ENCODE measurements at places on chromosomes 5 and 9. TPM values are rescaled to one million over a fixed set of nuclear protein-coding genes. Genes with fewer than 3 reads are reported as not detected.

- peaks cover 32% of the 10 kb centered on the region for H3K4me1 ChIP-seq
- peaks cover 37% of the 10 kb centered on the region for H3K36me3 ChIP-seq
- DNase-seq, result no peak
- H3K27me3 ChIP-seq, result no peaks in the 10 kb centered on the region
- H3K27ac ChIP-seq, result peak overlapping the region; percentile 70
- H3K4me3 ChIP-seq, result peak overlapping the region; percentile 71
These were observed 31.1 kb downstream of the IL4 start for GRCh38 chr5:132704875-132705274.

- peaks cover 6% of the 10 kb centered on the region for H3K27me3 ChIP-seq
- no peak for DNase-seq
- H3K4me1 ChIP-seq, result no peaks in the 10 kb centered on the region
- H3K27ac ChIP-seq, result no peak overlapping the region
- no peak overlapping the region for H3K4me3 ChIP-seq
- no peaks in the 10 kb centered on the region for H3K36me3 ChIP-seq
These were observed 22.4 kb downstream of the S1PR3 start for GRCh38 chr9:89013660-89014059.

- H3K4me3 ChIP-seq, result no peak overlapping the region
- peaks cover 4% of the 10 kb centered on the region for H3K36me3 ChIP-seq
- peaks cover 15% of the 10 kb centered on the region for H3K4me1 ChIP-seq
- DNase-seq, result no peak
These were observed 133.1 kb downstream of the PIK3R1 start for GRCh38 chr5:68348447-68349222.

- H3K27ac ChIP-seq, result no peak overlapping the region
- H3K4me3 ChIP-seq, result no peak overlapping the region
- H3K27me3 ChIP-seq, result peaks cover 9% of the 10 kb centered on the region
- DNase-seq, result no peak
- no peaks in the 10 kb centered on the region for H3K4me1 ChIP-seq
These were observed 78.3 kb upstream of the SEMA6A start for GRCh38 chr5:116652903-116653302.

GRCh38 chr9:108845507-108845906 lies 10.3 kb downstream of the ACTL7B start:
- peaks cover 9% of the 10 kb centered on the region for H3K4me1 ChIP-seq
- no peak for DNase-seq
- H3K27ac ChIP-seq, result no peak overlapping the region
- H3K4me3 ChIP-seq, result no peak overlapping the region

- H3K27me3 ChIP-seq, result no peaks in the 10 kb centered on the region
- H3K36me3 ChIP-seq, result no peaks in the 10 kb centered on the region
- peak overlapping the region; percentile 23 for H3K4me3 ChIP-seq
- H3K4me1 ChIP-seq, result peaks cover 55% of the 10 kb centered on the region
These were observed 40.5 kb downstream of the ALG2 start for GRCh38 chr9:99181206-99181605.

DNA sequence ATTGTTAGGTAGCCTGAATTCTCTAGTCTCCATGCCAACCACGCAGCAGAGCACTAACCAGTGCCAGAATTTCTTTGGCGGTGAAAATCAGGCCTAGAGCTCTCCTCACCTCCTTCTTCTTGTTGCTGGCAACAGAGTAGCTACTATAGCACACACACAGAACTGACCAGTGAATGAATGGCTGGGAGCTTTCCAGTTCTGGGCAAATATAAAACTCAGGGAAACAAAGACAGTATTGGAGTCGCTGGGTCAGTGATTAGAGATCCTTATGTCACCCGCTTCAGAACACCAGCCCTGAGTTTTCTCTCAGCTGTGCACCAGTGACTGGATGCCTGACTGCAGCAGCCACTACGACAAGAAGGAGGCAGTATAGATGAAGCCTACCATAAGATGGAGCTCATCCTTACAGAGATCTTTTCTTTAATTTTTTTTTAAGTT lies 26.9 kb upstream of the FEM1C start:
- DNase-seq, result no peak
- no peak overlapping the region for H3K27ac ChIP-seq
- no peak overlapping the region for H3K4me3 ChIP-seq
- no peaks in the 10 kb centered on the region for H3K36me3 ChIP-seq
- no peaks in the 10 kb centered on the region for H3K4me1 ChIP-seq
- peaks cover 15% of the 10 kb centered on the region for H3K27me3 ChIP-seq

- no peak overlapping the region for H3K27ac ChIP-seq
- no peak for DNase-seq
- no peaks in the 10 kb centered on the region for H3K36me3 ChIP-seq
These were observed 23.4 kb downstream of the DMRTA1 start for GRCh38 chr9:22469928-22470544.

GRCh38 chr9:107046692-107047091 lies 183.7 kb downstream of the ZNF462 start:
- no peak for DNase-seq
- H3K4me3 ChIP-seq, result no peak overlapping the region
- H3K36me3 ChIP-seq, result no peaks in the 10 kb centered on the region
- no peaks in the 10 kb centered on the region for H3K4me1 ChIP-seq
- H3K27ac ChIP-seq, result no peak overlapping the region

- no peaks in the 10 kb centered on the region for H3K27me3 ChIP-seq
- no peak overlapping the region for H3K27ac ChIP-seq
- H3K4me1 ChIP-seq, result no peaks in the 10 kb centered on the region
- DNase-seq, result no peak
These were observed 386.1 kb downstream of the NTRK2 start for GRCh38 chr9:85055506-85056202.

- H3K4me1 ChIP-seq, result peaks cover 2% of the 10 kb centered on the region
- no peaks in the 10 kb centered on the region for H3K27me3 ChIP-seq
- peaks cover 2% of the 10 kb centered on the region for H3K36me3 ChIP-seq
- H3K4me3 ChIP-seq, result no peak overlapping the region
These were observed 110.1 kb downstream of the MED27 start for GRCh38 chr9:131969469-131969989.

- H3K27ac ChIP-seq, result no peak overlapping the region
- no peak for DNase-seq
- no peaks in the 10 kb centered on the region for H3K36me3 ChIP-seq
- no peaks in the 10 kb centered on the region for H3K4me1 ChIP-seq
These were observed 79.6 kb downstream of the PDE4D start for GRCh38 chr5:59813761-59814536.

- DNase-seq, result no peak
- peaks cover 25% of the 10 kb centered on the region for H3K4me1 ChIP-seq
- peak overlapping the region; percentile 96 for H3K27ac ChIP-seq
- peak overlapping the region; percentile 94 for H3K4me3 ChIP-seq
- H3K36me3 ChIP-seq, result peaks cover 12% of the 10 kb centered on the region
These were observed 988 bp downstream of the GFM2 start for GRCh38 chr5:74765929-74766328.

GRCh38 chr5:169910393-169910792 lies 69.9 kb downstream of the INSYN2B start:
- H3K27me3 ChIP-seq, result no peaks in the 10 kb centered on the region
- no peak for DNase-seq
- no peak overlapping the region for H3K4me3 ChIP-seq
- H3K4me1 ChIP-seq, result no peaks in the 10 kb centered on the region

- no peak for DNase-seq
- peaks cover 2% of the 10 kb centered on the region for H3K27me3 ChIP-seq
- no peak overlapping the region for H3K27ac ChIP-seq
These were observed 83.9 kb upstream of the CXCL14 start for GRCh38 chr5:135662683-135663082.

DNA sequence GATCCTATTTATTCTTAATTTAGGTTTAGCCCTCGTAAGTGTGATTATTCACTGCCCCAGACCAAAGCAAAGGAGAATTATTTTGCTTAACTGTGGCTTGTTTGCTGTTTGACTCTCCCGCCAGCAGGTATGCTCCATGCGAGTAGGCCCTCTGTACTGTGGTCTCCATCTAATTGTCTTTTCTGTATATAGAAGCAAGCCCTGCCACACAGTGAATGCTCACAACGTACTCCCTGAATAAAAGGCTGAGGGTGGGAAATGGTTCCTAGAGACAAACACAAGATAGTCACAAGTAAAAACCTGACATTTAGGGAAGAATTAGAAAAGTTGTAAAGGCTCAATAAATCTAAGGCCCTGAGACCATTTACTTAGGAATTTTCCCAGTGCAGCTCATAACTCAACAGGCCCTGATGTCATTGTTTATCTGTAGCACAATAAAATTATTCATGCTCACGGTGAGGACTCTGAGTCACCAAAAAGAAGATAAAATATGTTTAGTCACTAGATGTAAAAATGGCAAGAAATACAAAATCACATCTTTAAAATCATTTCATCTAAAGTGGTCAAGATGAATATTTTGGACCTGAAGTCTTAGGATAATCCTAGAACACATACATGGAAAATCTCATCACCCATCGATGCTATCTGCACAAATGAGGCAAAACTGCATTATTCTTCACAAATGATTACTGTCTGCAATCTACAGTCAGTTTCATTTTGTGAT lies 473.2 kb downstream of the ENC1 start:
- H3K4me3 ChIP-seq, result no peak overlapping the region
- DNase-seq, result no peak
- no peaks in the 10 kb centered on the region for H3K4me1 ChIP-seq
- H3K27me3 ChIP-seq, result peaks cover 6% of the 10 kb centered on the region
- no peak overlapping the region for H3K27ac ChIP-seq
- no peaks in the 10 kb centered on the region for H3K36me3 ChIP-seq

- H3K4me1 ChIP-seq, result peaks cover 4% of the 10 kb centered on the region
- no peaks in the 10 kb centered on the region for H3K27me3 ChIP-seq
These were observed 34.0 kb downstream of the DAPK1 start for GRCh38 chr9:87531370-87532295.

DNA sequence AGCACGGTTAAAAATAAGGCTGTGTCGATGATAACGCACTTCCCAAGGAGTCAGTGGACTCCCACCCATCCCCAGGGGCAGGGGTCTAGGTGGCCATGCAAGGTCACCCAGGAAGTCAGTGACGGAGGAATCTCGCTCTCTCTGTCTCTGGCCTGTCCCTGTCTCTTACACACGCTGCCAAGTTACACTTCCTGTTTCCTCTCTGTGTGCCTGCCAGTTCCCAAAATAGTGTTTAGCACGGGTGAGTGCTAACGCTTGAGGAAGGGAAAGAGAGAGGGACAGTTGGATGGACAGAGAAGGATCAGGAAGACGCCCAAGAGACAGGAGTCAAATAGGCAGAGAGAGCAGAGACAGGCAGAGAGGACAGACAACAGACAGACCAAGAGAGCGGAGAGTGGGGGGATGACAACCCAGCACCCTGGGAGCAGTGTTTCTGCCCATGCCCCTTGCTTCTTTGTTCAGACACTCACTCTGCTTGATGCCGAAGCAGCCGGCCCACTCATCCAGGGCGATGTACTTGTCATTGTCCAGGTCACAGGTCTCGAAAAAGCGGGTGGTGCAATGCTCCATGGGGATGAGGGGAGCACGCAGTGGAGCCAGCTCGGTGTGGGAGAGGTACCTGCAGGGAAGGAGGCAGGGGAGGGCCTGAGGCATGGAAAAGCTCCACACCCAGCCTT lies 23.0 kb downstream of the SPARC start:
- peaks cover 5% of the 10 kb centered on the region for H3K27me3 ChIP-seq
- H3K4me1 ChIP-seq, result peaks cover 14% of the 10 kb centered on the region
- DNase-seq, result no peak
- H3K4me3 ChIP-seq, result no peak overlapping the region

- no peak for DNase-seq
- no peak overlapping the region for H3K4me3 ChIP-seq
- no peak overlapping the region for H3K27ac ChIP-seq
- H3K4me1 ChIP-seq, result peaks cover 15% of the 10 kb centered on the region
- H3K36me3 ChIP-seq, result peaks cover 4% of the 10 kb centered on the region
These were observed 138.0 kb upstream of the EFNA5 start for GRCh38 chr5:107808671-107809137.

- H3K36me3 ChIP-seq, result no peaks in the 10 kb centered on the region
- no peak overlapping the region for H3K27ac ChIP-seq
- DNase-seq, result no peak
- H3K4me1 ChIP-seq, result no peaks in the 10 kb centered on the region
- H3K4me3 ChIP-seq, result no peak overlapping the region
These were observed 285.7 kb downstream of the CHSY3 start for GRCh38 chr5:130189961-130190360.

DNA sequence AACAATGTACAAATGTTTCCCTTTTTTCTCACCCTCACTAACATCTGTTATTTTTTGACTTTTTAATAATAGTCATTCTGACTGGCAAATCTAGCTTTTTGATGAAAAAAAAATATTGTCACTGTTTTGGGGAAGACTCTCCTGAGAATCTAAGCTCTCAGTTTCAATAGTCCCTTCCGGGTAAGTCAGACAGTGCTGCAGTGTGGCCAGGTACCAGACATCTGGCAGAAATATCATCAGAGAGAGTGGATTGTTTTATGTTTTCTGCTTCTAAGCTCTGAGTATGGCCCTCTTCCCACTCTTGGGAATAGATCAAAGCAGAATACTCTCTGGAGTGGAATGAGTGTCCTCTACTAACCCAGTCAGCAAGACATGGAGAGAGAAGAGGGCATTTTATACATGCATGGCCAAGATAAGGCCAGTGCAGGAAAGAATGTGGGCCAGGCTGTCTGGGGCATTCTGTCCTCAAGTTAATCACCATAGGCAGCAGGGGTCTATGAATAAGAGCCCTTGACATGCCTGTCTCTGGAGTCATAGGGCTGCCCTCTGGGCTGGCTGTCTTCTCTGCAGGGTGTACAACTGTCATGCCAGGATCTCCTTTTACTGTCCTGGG lies 38.5 kb upstream of the OR2S2 start:
- peaks cover 32% of the 10 kb centered on the region for H3K27me3 ChIP-seq
- no peak overlapping the region for H3K27ac ChIP-seq
- DNase-seq, result no peak
- no peaks in the 10 kb centered on the region for H3K4me1 ChIP-seq
- no peak overlapping the region for H3K4me3 ChIP-seq
- H3K36me3 ChIP-seq, result no peaks in the 10 kb centered on the region

DNA sequence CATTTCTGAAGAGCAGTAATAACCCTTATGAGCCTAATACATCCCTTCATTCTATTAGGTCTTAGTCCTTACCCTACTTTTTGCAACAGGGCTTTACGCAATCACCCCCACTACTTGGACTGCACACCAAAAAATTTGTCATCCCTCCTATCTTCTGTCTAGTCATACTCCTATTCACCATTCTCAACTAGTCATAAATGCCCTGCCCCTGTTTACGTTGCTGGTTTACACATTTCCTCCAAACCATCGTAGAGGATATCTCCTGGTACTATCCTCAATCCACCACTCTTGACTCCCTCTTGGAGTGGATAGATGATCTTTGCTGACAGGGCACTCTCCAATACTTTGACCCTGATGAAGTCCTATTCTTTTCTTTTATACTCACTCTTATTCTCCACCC lies 98.2 kb upstream of the CCNG1 start:
- H3K4me1 ChIP-seq, result no peaks in the 10 kb centered on the region
- H3K36me3 ChIP-seq, result no peaks in the 10 kb centered on the region
- H3K4me3 ChIP-seq, result no peak overlapping the region
- no peaks in the 10 kb centered on the region for H3K27me3 ChIP-seq
- H3K27ac ChIP-seq, result no peak overlapping the region
- no peak for DNase-seq

- H3K4me3 ChIP-seq, result no peak overlapping the region
- no peak overlapping the region for H3K27ac ChIP-seq
- no peaks in the 10 kb centered on the region for H3K4me1 ChIP-seq
- no peaks in the 10 kb centered on the region for H3K36me3 ChIP-seq
- H3K27me3 ChIP-seq, result peaks cover 8% of the 10 kb centered on the region
- no peak for DNase-seq
These were observed 89.7 kb upstream of the CCDC152 start for GRCh38 chr5:42666869-42667268.

The SHOC1 gene
- not detected for total RNA-seq

The TTC16 gene
- 4.4 TPM for total RNA-seq

The C6 gene
- total RNA-seq, result not detected

The PCDHA1 gene
- not detected for total RNA-seq

The PCDHGA12 gene
- not detected for total RNA-seq

The EIF4E1B gene
- total RNA-seq, result not detected

The RIMOC1 gene
- 24.3 TPM for total RNA-seq

The TAS2R1 gene
- not detected for total RNA-seq

The ELOVL7 gene
- total RNA-seq, result 0.97 TPM

The TMEM171 gene
- 0.31 TPM for total RNA-seq

The JADE2 gene
- 142 TPM for total RNA-seq

The RNF180 gene
- not detected for total RNA-seq

The ADAMTS16 gene
- not detected for total RNA-seq
